ENCODE measurements at places on chromosomes 1 and 21.

DNA sequence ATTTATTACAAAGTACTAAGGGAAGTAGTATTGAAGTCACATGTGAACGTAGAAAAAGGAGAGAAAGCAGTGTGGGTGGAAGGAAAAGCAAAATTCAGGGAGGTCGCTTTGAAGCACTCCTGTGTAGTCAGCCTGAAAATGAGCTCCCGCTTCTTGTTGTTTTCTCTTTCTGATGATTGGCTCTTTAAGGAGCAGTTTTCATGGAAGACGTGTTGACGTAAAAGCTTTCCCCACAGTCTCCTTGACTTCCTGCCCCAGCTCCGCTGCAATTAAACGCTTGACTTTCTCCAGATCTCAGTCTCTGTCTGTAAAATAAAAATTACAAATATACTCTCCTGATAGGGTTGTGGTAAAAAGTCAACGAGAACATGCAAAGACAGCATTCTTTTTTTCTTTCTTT lies 661.5 kb upstream of the ZP4 start:
- no peak for DNase-seq

DNA sequence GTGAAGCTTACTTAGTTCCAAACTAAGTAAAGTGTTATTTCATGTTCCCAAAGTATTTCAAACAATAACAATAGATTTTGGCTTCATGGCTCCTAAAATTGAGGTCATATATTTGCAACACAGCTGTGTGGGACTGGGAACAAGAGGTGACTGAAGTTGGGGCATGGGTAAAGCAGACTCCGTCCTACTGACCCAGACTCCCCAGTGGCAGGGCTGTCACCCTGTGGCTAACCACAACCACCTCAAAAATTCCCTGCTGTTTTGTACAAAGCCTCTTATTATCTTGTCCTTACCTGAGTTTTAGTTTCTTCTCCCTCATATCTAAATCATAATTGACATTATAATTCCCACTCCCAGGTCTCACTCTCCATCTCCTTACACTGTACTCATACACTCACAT lies 117.6 kb downstream of the PTGER3 start:
- DNase-seq, result no peak

GRCh38 chr1:226995365-226996332 lies 55.6 kb downstream of the COQ8A start:
- DNase-seq, result no peak

GRCh38 chr1:204232526-204232925 lies 18.7 kb upstream of the GOLT1A start:
- no peak for DNase-seq

DNA sequence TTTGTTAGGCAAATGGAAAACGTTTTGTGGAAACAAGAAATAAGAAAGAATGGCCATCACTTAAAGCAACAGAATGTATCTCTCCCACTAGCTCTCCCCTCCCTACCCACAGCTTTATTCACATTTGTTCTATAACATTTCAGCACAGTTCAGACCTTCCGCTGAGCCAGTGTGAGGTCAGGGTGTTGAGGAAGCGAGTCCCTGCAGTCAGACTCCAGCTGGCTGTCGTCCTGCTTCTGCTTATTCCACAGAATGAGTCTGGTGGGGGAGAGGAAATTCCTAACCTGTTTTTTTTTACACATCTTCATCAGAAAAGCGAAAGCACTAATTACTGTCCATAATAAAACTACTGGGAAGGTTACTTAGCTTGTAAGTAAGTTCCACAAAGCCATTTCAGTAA lies 39.0 kb downstream of the MRPL39 start:
- DNase-seq, result no peak
